ENCODE measurements at places on chromosomes 1 and 21.

DNA sequence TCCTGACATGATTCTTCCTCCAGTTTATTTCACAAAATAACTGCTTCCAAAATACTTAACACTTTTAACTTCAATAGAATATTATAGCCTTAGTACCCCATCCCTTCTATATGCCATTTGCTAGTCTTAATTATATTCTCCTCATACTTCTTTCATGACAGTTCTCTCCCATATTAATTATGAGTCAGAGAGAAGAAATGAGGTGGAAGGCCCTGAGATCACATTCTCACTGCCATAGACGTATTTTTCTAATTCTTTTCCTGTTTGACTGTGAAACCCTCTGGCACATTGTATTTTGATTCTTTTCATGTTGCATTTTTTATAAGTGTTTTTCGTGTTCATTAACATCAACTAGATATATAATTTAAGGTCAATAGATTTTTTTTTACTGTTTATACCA, 88.4 kb downstream of the GTF2B start:
- no peak for DNase-seq

GRCh38 chr1:17009706-17010105, 2.0 kb downstream of the ATP13A2 start:
- DNase-seq: peak; percentile 59

DNA sequence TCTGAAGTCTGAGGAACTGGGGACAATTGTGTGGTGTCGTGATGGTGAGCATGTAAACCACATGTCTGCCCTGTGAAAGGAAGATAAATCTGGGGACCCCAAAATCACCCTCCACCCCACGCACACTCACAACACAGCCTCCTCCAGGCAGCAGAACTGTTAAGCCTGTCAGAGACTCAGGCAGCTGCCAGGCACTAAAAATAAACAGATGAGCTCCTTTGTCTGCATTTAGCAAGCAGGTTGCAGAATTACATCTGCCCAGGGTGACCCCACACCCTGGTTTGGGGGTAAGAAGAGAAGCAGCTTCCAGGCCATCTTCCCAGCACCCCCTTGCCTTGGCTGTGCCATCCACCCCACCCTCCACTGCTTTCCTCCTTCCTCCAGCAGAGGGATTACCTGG, 119.1 kb upstream of the RUNX3 start:
- DNase-seq: no peak

DNA sequence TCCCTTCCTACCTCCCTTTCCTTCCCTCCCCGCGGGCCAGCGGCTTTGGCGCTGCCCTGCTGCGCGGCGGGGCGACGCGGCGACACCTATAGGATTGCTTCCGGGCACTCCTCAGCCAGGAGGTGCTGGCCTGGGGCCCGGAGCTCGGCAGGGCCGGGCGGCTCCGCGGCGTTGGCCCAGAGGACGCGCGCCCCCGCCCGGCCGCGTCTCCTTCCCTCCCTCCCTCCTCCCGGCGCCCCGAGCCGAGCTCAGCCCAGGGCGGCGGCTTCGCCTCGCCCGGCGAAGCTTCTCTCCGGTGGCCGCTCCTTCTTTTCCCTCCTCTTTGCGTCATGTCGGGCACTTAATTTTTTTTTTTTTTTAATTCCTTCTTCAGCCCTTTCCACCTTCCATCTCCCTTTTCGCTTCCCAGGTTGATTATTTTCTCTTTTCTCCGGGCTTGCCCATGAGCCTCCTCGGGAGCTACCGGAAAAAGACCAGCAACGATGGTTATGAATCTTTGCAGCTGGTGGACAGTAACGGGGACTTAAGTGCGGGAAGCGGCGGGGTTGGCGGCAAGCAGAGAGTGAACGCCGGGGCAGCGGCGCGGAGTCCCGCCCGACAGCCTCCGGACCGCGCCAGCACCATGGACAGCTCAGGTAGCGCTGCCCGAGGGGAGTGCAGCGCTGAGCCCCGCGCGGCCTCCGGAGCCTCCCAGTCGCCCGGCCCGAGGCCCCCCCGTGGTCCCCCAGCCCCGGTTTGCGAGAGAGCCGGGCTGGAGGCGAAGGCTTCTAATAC, at the start of gene DNAJC6:
Gene DNAJC6 (plus strand): TSS at position 240 of the 774 bp plus-strand sequence. CDS start 203 bp downstream, at position 443.
- no peak for DNase-seq

DNA sequence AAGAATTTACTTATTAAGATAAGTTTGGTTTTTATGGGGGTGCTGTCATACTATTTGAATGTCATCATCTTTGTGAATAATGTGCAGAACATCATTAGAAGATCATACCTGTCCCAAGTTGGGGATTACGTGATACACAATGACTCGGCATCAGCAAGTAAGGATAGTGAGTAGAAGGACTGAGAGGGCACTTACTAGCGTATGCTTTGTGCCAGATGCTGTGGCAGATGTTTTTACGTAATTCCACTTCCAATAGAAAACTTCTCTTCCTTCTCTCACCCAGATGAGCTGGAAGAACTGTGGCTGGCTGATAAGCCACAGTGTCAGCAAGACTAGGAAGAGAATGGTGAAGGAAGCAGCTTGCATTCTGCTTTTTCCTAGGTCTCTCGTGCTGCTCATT, 28.1 kb upstream of the TGFB2 start:
- DNase-seq: peak; percentile 29

- no peak for DNase-seq
Measured at GRCh38 chr1:24369801-24370200, 43.8 kb downstream of the STPG1 start.

GRCh38 chr1:61450872-61451571, 273.9 kb downstream of the TM2D1 start:
- no peak for DNase-seq
